Testis (tissue), 5 donors: ENCODE measurements at places on chromosomes 1 and 21. TPM values are rescaled to one million over a fixed set of nuclear protein-coding genes. Genes with fewer than 3 reads are reported as not detected.

INSRR gene
- polyA plus RNA-seq = 1.5 TPM

- DNase-seq = peak; percentile 62
- no peaks in the 10 kb centered on the region for H3K4me1 ChIP-seq
- no peak overlapping the region for H3K27ac ChIP-seq
- no peak overlapping the region for H3K4me3 ChIP-seq
These were observed 181.8 kb upstream of the L1TD1 start for GRCh38 chr1:62012836-62013235.

DNA sequence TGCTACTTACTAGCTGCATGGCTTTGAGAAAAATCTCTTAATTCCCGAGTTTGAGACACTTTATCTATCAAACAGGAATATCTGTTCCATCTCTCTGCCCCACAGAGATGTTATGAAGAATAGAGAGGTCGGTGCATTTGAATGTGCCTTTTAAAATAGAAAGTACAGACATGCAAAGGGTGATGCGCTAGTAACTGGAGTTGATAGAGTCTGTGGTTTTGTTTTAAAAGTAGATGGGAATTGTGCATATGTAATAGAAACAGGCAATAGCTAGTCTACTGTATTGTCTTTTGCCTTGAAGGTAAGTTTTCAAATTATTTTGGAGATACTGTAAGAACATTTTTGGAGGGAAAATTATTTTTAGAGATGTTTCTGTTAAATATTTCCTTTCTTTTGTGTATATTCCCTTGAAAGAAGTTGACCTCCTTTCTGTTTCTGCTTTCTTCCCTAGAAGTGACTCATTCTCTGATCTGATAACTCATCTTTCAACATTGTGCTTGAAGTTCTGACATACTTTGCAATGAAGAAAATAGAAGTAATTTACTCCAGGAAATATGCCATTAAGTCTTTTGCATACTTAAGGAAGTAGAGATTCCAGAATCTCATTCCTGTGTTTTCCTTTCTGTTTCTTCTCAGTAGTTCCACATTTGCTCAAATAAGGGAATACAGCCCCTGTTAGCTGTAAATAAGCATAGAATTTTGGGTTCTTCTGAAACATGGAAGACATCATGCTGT, 151.6 kb downstream of the SDCCAG8 start:
- H3K27me3 ChIP-seq = no peaks in the 10 kb centered on the region
- no peaks in the 10 kb centered on the region for H3K36me3 ChIP-seq
- no peak overlapping the region for H3K27ac ChIP-seq
- H3K4me1 ChIP-seq = no peaks in the 10 kb centered on the region

OR2W3 gene
- polyA plus RNA-seq = 1.5 TPM

- H3K27ac ChIP-seq = no peak overlapping the region
- no peaks in the 10 kb centered on the region for H3K4me1 ChIP-seq
- H3K27me3 ChIP-seq = no peaks in the 10 kb centered on the region
- no peaks in the 10 kb centered on the region for H3K36me3 ChIP-seq
- no peak for DNase-seq
These were observed 339.0 kb downstream of the PTPRU start for GRCh38 chr1:29575277-29575676.

DNA sequence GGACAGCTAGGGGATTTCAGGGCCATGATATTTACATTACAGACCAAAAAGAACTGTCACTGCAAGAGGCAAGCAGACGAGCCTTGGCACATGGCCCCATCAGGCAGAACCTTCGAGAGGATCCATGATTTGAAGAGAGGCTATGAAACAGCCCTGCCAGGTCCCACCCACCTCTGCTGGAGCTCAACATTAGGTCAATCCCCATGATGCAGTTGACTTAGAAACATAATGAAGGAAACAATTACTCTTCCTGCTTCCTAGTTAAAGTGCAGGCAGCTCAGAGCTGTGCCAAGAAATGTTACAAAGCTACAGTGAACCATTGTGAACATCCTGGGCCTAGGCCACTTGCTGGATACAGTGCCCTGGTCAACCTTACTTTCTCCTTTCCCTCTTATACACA, 41.7 kb upstream of the PTCH2 start:
- H3K4me3 ChIP-seq = no peak overlapping the region
- DNase-seq = peak; percentile 84
- H3K27ac ChIP-seq = peak overlapping the region; percentile 69
- H3K4me1 ChIP-seq = peaks cover 31% of the 10 kb centered on the region
- H3K27me3 ChIP-seq = no peaks in the 10 kb centered on the region

KRTAP10-4 gene
- polyA plus RNA-seq = not detected

CFAP126 gene
- polyA plus RNA-seq = 45.4 TPM

PRDM2 gene
- polyA plus RNA-seq = 43.5 TPM

MED8 gene
- polyA plus RNA-seq = 46.5 TPM

KLHDC9 gene
- 144 TPM for polyA plus RNA-seq
